Activated CD4-positive, alpha-beta T cell treated with anti-CD3 and anti-CD28 coated beads, Interleukin-2, amount 50 U/mL, for 1 hour (primary cell): ENCODE measurements at places on chromosomes 5 and 9.

DNA sequence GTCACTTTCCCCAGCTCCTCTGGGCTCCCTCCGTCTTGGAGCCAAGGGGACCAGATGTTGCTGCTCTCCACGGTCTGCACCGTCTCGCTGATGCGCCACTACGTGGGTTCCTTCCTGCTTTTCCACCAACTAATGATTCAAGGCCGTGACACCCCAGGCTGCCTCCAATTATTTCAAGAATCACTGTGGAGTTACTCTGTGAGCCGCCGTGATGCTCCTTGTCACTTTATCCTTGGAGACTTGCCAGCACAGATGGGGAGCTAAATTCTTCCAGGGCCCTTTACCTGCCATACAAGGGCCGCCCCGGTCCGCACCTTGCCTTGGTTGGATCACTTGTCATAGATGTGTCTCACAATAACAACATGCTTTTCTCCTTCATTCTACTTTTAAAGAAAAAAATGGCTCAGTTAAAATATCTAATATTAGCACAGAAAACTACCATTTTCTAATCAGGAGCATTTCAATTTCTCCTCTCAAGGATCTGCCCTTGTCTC lies 202.0 kb downstream of the FSTL4 start:
- DNase-seq = no peak

DNA sequence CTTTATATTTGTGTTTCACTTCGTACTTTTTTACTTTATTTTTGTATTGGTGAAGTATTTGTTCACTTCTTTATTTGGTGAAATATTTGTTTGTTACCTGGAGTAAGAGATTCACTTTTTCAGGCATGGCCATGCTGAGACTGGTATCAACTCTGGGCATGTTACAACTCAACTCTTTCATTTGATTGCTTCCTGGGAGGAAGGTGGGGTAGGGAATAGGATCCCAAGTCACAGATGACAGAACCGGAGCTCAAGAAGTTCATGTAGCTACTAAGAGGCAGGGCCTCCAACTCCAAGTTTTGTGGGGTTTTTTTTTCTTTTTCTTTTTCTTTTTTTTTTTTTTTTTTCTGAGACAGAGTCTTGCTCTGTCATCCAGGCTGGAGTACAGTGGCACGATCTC lies 6.1 kb upstream of the ADGRD2 start:
- no peak for DNase-seq

GRCh38 chr5:143141652-143142051 lies 261.8 kb downstream of the NR3C1 start:
- DNase-seq = no peak

DNA sequence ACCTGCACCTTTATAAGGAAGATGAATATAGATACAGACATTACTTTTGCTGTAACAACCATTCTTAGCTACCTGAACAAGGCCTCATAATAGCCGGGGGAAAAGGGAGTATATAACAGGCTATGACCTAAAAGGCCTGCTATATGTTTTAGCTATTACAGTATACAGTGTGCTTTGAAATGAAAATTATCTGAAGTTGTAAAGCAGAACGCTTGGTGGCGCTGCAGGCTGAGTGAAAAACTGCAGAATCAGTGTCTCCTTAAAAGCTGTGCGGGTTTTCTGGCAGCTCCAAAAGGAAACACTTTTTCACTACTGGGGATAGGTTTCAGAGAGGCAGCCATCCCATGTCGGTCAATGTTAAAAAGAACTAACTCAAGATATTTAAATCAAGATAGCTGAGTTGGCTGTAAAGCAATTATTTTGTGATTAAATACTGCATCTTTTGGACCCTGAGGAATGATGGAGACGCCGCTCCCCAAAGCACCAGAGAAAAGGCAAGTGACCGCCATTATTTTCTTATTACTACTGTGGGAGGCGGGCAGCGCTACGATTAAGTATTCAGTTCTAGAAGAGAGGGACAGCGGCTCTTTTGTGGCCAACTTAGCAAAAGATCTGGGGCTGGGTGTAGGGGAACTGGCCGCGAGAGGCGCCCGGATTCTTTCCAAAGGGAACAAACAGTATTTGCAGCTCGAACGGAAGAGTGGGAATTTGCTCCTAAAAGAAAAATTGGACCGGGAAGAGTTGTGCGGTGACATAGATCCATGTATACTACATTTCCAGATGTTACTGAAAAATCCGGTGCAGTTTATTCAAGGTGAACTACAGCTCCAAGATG lies 5.9 kb downstream of the PCDHB6 start:
- DNase-seq = no peak

- no peak for DNase-seq
These were observed 82.8 kb upstream of the RORB start for GRCh38 chr9:74414325-74414724.

DNA sequence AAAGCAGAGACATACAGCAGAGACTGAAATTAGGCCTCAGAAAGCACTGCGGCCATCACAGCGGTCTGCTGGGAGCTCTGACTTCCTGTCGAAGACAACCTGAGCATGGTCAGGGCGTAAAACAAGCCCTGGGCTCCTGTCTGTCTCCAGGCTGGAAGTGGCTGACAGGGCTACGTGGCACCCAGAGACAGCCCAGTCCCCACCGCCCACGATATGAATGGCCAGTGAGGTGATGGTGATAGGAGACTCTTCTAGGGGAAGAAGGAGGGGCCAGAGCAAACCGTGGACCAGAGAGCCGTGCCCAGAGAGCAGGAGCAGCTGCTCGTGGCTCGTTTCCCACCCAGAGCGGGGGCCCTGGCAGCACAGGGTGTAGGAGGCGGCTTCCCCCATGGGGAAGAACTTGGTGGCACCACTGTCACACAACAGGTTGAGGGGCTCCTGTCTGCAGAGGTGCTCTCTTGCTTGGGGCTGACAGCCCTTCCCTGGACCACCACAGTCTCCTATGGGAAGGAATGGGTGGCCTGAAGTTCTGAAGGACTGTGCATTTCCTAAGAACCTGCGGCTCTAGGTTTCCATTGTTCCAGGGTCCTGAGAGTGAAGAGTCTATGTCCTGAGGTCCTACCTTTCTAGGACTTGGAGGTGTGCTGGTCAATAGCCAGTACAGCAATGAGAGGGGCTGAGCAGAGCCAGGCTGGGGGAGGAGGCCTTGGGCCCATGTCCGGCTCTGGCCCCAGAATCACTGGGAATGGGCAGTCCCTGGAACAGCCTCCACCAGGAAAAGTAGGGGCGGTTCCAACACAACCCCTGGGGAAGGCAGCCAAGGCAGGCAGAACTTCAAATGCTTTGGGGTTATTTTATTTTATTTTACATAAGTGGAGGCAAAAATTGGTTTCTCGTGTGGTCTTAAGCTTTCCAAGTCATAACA lies 56.4 kb downstream of the BARX1 start:
- no peak for DNase-seq

DNA sequence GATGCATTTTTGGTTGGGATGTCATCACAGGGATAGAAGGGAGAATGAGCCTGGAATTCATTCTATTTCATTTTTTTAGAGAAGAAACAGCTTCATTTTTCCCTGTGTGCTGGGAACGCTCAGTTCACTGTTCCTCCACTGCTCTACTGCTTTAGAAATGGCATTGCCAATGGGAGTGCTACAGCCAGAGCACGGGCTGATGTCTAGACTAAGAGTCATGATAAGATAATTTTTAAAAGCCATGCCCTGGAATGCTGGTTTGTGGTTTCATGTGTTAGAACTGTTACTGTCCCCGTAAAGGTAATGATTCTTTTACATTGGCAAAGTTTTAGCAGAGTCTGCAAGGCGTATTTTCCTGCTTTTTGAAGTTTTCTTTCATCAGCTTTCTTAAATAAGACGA lies 119.6 kb downstream of the SEMA6A start:
- no peak for DNase-seq

- DNase-seq = no peak
These were observed 173.7 kb downstream of the GABRB2 start for GRCh38 chr5:161372682-161373344.

DNA sequence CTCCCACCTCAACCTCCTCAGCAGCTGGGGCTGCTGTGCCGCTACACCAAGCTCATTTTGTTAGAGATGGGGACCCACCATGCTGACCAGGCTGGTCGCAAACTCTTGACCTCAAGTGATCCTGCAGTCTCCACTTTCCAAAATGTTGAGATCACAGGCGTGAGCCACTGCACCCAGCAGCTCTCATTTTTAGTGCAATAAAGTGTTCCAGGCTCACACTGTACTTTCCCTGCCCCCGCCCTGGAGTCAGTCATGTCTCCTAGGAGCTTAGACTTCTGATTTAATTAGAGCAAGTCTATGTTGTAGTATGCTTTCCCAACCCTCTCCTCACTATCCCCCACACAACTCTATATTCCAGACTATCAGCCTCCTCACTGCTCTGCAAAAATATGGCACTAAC lies 238.0 kb upstream of the ACTBL2 start:
- no peak for DNase-seq

DNA sequence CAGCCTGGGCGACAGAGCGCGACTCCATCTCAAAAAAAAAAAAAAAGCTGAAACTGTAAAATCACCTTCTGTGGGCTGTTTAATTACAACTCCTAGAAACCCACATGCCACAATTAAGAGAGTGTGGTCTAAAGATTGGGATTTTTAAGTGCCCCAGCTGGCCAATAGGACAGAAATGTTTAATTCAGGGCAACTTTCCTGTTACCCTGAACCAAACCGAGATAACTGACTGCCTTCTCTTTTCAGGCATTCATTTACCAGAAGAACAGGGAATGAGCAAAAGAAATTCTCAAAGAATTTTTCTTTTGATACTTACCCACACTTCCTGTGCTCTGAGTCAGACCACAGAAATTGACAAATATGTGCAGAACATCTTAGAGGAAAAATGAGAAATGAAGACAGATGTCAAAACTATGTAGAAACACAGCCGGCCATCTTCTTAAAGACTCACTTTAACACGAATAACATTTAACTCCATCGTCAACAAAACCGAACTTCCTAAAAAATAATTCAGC lies 221.3 kb upstream of the DAPK1 start:
- no peak for DNase-seq

DNA sequence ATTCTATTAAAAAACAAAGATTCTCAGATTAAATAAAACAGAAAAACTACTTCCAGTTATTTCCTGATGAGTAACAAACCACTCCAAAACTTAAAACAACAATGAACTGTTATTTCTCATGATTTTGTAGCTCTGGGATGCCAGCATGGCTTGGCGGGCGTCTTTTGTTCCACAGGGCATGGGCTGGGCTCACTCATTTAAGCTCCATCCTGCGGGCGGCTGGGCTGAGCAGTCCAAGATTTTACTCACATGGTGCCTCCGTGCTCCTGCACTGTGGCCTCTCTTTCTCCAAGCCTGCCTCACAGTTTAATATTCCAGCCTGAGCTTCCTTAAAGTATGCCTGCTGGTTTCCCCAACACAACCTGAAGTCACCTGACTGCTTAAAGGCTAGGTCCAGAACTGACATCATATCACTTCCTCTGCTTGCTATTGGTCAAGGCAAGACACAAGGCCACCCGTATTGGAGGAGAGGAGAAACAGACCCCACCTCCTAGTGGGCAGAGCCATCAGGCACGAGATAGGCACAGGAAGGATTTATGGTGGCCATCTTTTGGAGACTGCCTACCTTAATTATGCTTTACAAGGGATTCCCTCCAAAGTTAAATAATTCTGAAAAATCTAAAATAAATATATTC lies 41.6 kb upstream of the ZBTB43 start:
- DNase-seq = no peak

GRCh38 chr9:127346584-127346983 lies 50.4 kb upstream of the SLC2A8 start:
- DNase-seq = no peak

- no peak for DNase-seq
These were observed 98.3 kb downstream of the MRPL36 start for GRCh38 chr5:1701216-1701864.

GRCh38 chr9:29004988-29005387 lies 1431.7 kb upstream of the C9orf72 start:
- DNase-seq = no peak

DNA sequence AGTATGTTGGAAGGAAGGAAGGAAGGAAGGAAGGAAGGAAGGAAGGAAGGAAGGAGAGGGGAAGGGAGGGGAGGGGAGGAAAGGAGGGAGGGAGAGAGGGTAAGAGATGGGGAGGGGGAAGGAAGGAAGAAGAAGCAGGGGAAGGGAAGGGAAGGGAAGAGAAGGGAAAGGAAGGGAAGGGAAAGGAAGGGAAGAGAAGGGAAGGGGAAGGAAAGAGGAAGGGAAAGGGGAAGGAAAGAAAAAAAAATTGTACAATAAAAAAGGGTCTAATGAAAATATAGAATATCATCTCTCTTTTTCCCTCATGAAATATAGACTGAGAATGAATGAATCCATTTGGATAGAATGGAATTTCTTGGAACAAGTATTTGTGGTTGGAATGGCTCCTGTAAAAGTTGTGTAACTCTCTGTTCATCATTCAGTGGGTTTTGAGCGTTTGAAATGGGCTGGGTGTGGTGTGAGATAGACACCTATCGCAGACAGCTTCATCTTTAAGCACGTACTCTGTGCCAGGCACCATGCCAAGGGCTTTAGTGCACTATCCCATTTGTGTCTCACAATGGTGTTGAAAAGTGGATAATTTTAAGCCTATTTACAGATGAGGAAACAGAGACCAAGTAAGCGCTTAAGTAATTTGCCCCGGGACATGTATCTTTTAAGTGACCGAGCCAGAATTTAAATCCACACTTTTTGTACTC lies 11.6 kb upstream of the PAPPA start:
- no peak for DNase-seq

- no peak for DNase-seq
These were observed 1387.7 kb downstream of the MAT2B start for GRCh38 chr5:164893071-164893470.

GRCh38 chr5:169772688-169773087 lies 135.6 kb downstream of the DOCK2 start:
- DNase-seq = no peak

DNA sequence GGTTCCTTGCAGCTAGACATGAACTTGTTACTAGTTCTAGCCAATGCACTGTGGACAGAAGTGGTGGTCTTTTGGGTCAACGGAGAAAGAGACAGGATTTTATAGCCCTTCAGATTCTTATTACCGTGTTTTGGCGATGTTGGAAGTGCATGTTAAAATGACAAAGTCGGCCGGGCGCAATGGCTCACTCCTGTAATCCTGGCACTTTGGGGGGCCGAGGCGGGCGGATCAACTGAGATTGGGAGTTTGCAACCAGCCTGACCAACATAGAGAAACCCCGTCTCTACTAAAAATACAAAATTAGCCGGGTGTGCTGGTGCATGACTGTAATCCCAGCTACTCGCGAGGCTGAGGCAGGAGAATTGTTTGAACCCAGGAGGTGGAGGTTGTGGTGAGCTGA lies 9.1 kb upstream of the NUDT12 start:
- DNase-seq = no peak

DNA sequence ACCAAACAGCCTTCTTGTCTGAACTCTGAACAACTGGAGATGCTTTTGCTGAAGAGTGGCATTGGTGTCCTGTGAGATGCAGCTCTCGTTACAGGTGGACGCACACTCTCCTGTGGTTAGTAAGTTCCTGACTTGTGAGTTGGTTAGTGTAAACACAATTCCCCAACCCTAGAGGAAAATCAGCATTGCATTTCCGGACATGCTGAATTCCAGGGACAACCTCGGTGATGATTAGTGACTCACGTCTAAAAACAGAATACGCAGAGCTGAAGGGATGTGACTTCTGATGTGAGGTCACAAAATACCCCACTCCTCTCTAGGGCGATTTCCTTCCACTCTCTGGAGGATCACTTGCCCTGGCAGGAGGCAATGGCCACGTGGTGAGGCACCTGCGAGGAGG lies 5.0 kb downstream of the OR2V2 start:
- no peak for DNase-seq
